ENCODE measurements at places on chromosomes 4 and X. TPM values are rescaled to one million over a fixed set of nuclear protein-coding genes. Genes with fewer than 3 reads are reported as not detected.

FRG2 gene
- not detected for total RNA-seq

MSL3 gene
- 109 TPM for total RNA-seq

PLXNA3 gene
- 64.6 TPM for total RNA-seq

VCX3A gene
- not detected for total RNA-seq

SLIT2 gene
- not detected for total RNA-seq

OPRPN gene
- total RNA-seq: not detected

FGFBP2 gene
- total RNA-seq: 0.39 TPM

- no peak for DNase-seq
- H3K27me3 ChIP-seq: no peaks in the 10 kb centered on the region
- H3K4me1 ChIP-seq: no peaks in the 10 kb centered on the region
- H3K27ac ChIP-seq: no peak overlapping the region
Observed at GRCh38 chrX:123927845-123928244, 33.7 kb upstream of the STAG2 start.

GRCh38 chr4:186326391-186326790 is 60.4 kb downstream of the F11 start:
- H3K27me3 ChIP-seq: no peaks in the 10 kb centered on the region
- no peak for DNase-seq
- no peaks in the 10 kb centered on the region for H3K4me1 ChIP-seq
- H3K27ac ChIP-seq: no peak overlapping the region

GRCh38 chr4:23774909-23775308 is 114.9 kb downstream of the PPARGC1A start:
- no peak overlapping the region for H3K27ac ChIP-seq
- H3K4me1 ChIP-seq: no peaks in the 10 kb centered on the region
- H3K27me3 ChIP-seq: no peaks in the 10 kb centered on the region
- no peaks in the 10 kb centered on the region for H3K36me3 ChIP-seq
- no peak overlapping the region for H3K4me3 ChIP-seq
- DNase-seq: no peak

DNA sequence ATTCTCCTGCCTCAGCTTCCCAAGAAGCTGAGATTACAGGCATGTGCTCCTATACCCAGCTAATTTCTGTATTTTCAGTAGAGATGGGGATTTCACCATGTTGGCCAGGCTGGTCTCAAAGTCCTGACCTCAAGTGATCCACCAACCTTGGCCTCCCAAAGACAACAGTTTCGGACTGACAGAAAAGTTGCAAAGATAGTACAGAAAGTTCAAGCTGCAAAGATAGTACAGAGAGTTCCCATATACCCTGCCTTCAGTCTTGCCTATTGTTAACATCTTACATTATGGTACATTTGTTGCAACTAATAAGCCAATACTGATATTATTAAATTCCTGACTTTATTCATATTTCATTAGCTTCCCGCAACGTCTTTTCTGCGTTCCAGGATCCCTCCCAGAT is 65.8 kb downstream of the SUPT20HL2 start:
- no peak overlapping the region for H3K4me3 ChIP-seq
- DNase-seq: no peak

DNA sequence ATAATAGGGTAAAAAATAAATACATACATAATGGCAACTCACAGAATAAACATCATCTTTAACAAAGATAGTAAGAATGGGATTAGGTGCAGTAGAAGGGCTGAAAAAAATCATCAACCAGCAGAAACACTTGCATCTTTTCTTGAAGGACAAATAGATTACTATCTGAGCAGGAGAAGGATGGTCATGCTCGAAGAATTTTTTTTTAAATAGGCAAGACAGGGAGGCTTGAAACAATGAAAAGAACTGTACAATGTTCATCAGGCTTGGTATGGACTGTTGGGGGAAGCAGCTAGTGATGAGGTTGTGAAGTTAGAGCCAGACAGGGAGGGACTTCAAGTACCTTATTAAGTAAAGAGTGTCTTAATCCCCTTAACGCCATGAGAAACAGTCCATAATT is 167.4 kb upstream of the LDB2 start:
- no peak overlapping the region for H3K4me3 ChIP-seq
- DNase-seq: no peak
- H3K4me1 ChIP-seq: no peaks in the 10 kb centered on the region
- H3K27me3 ChIP-seq: no peaks in the 10 kb centered on the region

GRCh38 chrX:69151866-69152284 is 13.4 kb downstream of the PJA1 start:
- no peaks in the 10 kb centered on the region for H3K4me1 ChIP-seq
- H3K36me3 ChIP-seq: no peaks in the 10 kb centered on the region
- no peak overlapping the region for H3K4me3 ChIP-seq
